IPS-NIHi11 (cell line): ENCODE measurements at places on chromosomes 1 and 21.

DNA sequence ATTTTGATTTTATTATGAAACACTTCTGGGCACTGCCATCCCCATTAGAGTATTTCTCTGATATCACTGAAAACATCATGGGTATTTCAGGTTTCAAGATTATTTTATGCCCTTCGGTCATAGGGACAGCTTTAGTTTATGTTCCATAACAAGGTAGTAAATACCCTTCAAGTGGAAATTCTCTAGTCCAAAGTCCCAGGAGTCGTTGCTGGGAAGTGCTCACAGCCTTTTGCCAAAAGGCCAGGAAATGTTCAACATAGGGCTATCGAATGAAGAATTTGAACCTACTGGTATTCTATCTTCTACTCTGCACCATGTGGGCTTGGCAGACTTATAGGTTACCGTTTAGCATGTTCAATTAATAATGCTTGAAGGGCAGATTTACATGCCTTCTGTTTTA, 7.7 kb upstream of the MFSD2A start:
- DNase-seq = no peak

DNA sequence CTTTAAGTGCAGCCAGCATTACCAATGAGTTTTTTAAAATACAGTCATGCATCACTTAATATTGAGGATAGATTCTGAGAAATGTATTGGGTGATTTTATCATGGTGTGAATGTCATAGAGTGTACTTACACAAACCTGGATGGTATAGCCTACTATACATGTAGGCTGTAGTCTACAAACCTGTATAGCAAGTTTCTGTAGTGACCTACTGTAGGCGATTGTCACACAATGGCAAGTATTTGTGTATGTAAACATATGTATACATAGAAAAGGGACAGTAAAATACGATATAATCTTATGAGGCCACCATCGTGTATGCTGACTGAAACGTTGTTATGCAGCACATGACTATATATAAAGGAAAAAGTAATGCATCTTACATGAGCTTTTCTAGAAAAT, 48.2 kb downstream of the RPE65 start:
- no peak for DNase-seq

- DNase-seq = no peak
Observed at GRCh38 chr1:16075337-16076030, 2.0 kb upstream of the FAM131C start.

- no peak for DNase-seq
Observed at GRCh38 chr1:182641561-182641960, 37.4 kb upstream of the RGS16 start.

- DNase-seq = no peak
Observed at GRCh38 chr1:87327376-87328271, 1.1 kb upstream of the LMO4 start.

DNA sequence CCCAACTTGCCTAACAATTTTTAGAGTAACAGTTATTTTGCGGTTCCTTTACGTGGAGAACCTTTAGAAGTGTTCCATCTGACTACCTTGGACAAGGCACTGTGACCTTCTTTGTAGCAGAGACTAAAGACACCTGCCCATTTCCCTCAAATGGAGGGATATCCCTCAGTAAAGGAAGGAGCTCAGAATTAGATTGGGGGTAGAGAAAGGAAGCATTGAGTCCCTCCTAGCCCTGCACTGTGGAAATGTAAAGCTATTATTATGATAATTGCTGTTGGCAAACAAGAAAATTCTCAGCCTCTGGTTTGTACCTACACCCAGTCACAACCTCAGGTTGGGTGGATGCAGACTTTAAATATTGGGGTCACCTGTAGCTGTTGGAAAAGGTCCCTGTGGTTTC, 72.6 kb upstream of the MACF1 start:
- no peak for DNase-seq

DNA sequence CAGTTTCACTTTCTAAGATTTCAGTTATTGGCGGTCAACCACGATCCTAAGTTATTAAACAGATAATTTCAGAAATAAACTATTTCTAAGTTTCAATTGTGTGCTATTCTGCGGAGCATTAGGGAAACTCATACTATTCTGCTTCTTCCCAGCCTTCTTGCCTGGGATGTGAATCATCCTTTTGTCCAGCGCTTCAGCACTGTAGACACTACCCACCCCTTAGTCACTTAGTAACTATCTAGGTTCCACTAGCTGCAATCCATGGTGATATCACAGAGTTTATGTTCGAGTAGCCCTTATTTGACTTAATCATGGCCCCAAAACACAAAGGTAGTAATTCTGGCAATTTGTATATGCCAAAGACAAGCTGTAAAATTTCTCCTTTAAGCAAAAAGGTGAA, 279.9 kb upstream of the ADAMTS5 start:
- no peak for DNase-seq

GRCh38 chr1:43451701-43452532, 1.8 kb downstream of the HYI start:
- DNase-seq = no peak
